ENCODE measurements at places on chromosomes 11 and 22.

GRCh38 chr11:8596504-8597046 lies 2.5 kb upstream of the STK33 start:
- ATAC-seq = no peak

GRCh38 chr11:60084631-60085273 lies 3.7 kb upstream of the MS4A2 start:
- no peak for ATAC-seq

DNA sequence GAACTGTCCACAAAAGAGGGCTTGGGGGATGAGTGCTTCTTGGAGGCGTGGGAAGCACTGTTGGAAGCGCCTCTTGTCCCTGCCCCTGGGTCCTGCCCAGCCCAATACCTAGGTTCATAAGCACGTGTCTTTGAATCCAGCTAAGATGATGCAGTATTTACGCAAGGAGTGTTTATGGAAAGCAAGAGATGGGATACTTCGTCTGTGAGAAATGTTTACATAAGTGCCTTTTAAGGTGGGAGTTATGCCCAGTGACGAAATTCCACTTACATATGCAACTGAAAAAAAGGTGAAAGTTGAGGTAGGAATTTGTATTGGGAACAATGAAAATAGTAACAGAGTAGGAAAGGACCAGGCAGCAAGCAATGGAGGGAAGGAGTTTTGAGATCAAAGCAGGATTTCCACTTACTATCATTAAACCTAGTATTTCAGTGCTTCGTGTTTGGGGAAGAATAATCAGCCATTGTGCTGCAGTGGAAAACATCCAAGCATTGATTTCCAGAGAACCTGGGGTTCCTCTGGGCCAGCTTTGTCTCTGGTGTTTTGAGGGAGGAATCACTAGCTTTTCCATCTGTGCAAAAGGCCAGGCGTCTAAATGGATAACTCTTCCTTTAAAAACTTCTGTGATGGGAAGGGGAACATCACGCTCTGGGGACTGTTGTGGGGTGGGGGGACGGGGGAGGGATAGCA lies 115.3 kb upstream of the TTC12 start:
- ATAC-seq = no peak

GRCh38 chr11:110376711-110377324 lies 52.9 kb upstream of the FDX1 start:
- ATAC-seq = no peak
